ENCODE measurements at places on chromosomes 11 and 22. TPM values are rescaled to one million over a fixed set of nuclear protein-coding genes. Genes with fewer than 3 reads are reported as not detected.

Gene PNPLA3
- 1.4 TPM for polyA plus RNA-seq

Gene PTPRCAP
- 0.68 TPM for polyA plus RNA-seq

Gene OR8I2
- not detected for polyA plus RNA-seq

Gene ADAMTS15
- polyA plus RNA-seq = 0.09 TPM

Gene CAT
- 54.5 TPM for polyA plus RNA-seq

Gene TMEM191C
- 1.2 TPM for polyA plus RNA-seq

Gene GTSE1
- polyA plus RNA-seq = 8.6 TPM

Gene ZP1
- 1.0 TPM for polyA plus RNA-seq

Gene PRDM11
- polyA plus RNA-seq = 0.24 TPM

Gene GRM5
- not detected for polyA plus RNA-seq

Gene CCDC157
- polyA plus RNA-seq = 2.5 TPM

Gene DCDC1
- polyA plus RNA-seq = not detected

Gene TRIM49D1
- not detected for polyA plus RNA-seq

Gene CHRNA10
- 0.28 TPM for polyA plus RNA-seq

Gene CHRM4
- polyA plus RNA-seq = not detected

Gene FAM181B
- not detected for polyA plus RNA-seq

Gene NAALAD2
- polyA plus RNA-seq = not detected

Gene PKDREJ
- not detected for polyA plus RNA-seq

Gene KDELR3
- 335 TPM for polyA plus RNA-seq

Gene ABCG4
- 0.14 TPM for polyA plus RNA-seq

Gene PYGM
- not detected for polyA plus RNA-seq

Gene OR4A16
- polyA plus RNA-seq = not detected

Gene LRRN4CL
- polyA plus RNA-seq = 2.3 TPM

Gene PARVG
- not detected for polyA plus RNA-seq

Gene NAALADL1
- polyA plus RNA-seq = 27.9 TPM

Gene DNHD1
- polyA plus RNA-seq = 1.1 TPM

Gene IMMP1L
- polyA plus RNA-seq = 19.9 TPM

Gene RRAS2
- 260 TPM for polyA plus RNA-seq

Gene OR5AS1
- not detected for polyA plus RNA-seq

Gene QSER1
- polyA plus RNA-seq = 3.6 TPM

Gene SCGB1C1
- polyA plus RNA-seq = not detected

Gene SULT4A1
- polyA plus RNA-seq = not detected

Gene AIFM3
- polyA plus RNA-seq = not detected

Gene CD3G
- not detected for polyA plus RNA-seq

Gene MYBPC3
- polyA plus RNA-seq = 0.08 TPM

Gene ZBTB16
- polyA plus RNA-seq = not detected

Gene GLYAT
- polyA plus RNA-seq = not detected

Gene MYEOV
- 8.7 TPM for polyA plus RNA-seq

Gene ATM
- polyA plus RNA-seq = 16.5 TPM

Gene FBLN1
- polyA plus RNA-seq = 335 TPM

Gene C22orf23
- 0.82 TPM for polyA plus RNA-seq

Gene IGF2
- polyA plus RNA-seq = 0.18 TPM

Gene PLA2G6
- polyA plus RNA-seq = 6.5 TPM

Gene NRXN2
- polyA plus RNA-seq = 1.1 TPM

Gene CRYAB
- 454 TPM for polyA plus RNA-seq

Gene OR56A1
- not detected for polyA plus RNA-seq

Gene WBP2NL
- 0.14 TPM for polyA plus RNA-seq
